DMS79 treated with DMSO at 0.1 percent for 48 hours (cell line): ENCODE measurements at places on chromosomes 12 and 14.
A peak's percentile ranks its signal among the peaks of the same experiment; 100 is the strongest.

- DNase-seq, result peak; percentile 48
Measured at GRCh38 chr12:62605981-62606380, 139.4 kb downstream of the MON2 start.

- DNase-seq, result no peak
Measured at GRCh38 chr12:11897923-11898322, 172.8 kb upstream of the BCL2L14 start.

GRCh38 chr12:6163416-6164060 lies 36.7 kb upstream of the CD9 start:
- DNase-seq, result no peak

- no peak for DNase-seq
Measured at GRCh38 chr12:115354007-115354890, 670.3 kb upstream of the TBX3 start.

DNA sequence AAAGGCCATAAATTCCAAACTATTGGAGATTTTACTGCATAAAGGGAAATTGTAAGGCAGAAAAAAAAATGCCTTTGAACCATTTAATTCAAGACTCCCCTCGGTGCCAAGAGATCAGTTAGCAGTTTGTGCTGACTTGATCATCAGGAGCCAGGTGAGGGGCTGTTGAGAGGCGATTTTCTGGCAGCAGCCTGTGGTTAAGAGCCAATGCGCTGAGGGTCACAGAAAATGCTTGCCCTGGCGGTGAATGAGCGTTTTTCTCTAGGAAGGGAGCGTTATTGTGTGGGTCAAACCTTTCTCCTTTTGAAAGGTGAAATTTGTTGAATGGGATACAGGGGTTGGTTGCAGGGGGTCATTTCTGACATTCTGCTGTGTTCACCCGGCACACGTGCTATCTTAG lies 4.7 kb downstream of the SRRM4 start:
- DNase-seq, result peak; percentile 46

GRCh38 chr14:58669556-58670200 lies 31.9 kb downstream of the DACT1 start:
- no peak for DNase-seq

- DNase-seq, result no peak
Measured at GRCh38 chr14:92965281-92965680, 42.3 kb downstream of the CHGA start.

DNA sequence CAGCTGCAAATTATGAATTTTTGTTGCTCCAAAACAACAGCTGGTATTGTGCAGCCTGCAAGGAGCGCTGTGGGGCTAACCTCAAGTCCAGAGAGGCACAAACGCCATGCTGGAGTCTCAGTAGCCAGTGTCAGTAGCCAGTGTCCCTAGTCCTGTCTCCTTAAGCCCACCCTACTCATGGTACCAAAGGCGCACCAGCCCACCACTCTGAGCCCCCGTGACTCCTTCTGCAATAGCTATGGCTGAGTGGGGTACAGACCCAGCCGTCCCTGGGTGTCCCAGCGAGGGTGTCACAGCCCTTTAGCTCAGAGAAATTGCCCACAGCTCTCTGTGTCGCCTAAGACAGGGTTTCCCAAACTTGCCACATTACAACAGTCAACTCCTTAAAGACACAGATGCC lies 65.2 kb downstream of the ARL6IP4 start:
- DNase-seq, result no peak

DNA sequence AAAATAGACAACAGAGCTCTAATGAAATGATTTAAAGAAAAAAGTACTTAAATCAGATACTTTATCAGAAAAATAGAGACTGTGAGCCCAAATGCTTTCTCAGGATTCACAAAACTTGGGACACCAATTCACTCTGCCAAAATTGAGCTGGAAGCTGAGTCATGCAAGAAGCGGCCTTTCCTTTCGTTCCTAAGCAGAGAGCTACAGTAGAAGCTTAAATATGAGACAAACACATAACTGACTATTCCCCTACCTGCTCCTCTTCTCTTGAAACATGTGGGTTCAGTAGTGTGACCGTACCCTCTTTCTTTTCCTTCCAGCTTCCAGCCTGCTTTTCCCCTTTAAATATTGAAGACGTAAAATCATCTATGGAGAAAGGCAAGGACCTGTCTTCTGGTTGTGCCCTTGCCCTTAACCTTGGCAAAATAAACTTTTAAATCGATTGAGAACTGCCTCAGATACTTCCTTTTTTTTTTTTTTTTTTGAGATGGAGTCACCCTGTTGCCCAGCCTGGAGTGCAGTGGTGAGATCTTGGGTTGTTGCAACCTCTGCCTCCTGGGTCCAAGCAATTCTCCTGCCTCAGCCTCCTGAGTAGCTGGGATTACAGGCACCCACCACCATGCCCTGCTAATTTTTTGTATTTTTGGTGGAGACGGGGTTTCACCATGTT lies 4.4 kb upstream of the SDS start:
- DNase-seq, result no peak

GRCh38 chr12:100324498-100324897 lies 32.4 kb upstream of the SLC17A8 start:
- DNase-seq, result no peak

DNA sequence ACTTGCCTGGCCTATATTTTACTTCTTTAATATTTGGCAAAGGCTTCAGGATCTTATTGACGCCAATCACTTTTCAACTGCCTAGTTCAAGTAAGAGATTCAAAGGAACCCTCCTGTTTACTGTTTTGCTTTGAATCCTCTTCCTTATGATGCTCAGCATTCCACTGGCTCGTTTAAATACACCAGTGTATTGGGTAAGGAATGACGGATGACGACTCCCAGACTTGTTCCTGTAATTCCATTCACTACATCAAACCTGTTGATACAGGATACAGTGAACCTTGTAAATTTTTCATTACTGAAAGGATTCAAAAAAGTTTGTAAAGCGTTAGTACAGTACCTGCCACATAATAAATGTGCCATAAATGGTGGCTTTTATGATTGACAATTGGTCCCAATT lies 1.7 kb upstream of the SYCP3 start:
- DNase-seq, result no peak

DNA sequence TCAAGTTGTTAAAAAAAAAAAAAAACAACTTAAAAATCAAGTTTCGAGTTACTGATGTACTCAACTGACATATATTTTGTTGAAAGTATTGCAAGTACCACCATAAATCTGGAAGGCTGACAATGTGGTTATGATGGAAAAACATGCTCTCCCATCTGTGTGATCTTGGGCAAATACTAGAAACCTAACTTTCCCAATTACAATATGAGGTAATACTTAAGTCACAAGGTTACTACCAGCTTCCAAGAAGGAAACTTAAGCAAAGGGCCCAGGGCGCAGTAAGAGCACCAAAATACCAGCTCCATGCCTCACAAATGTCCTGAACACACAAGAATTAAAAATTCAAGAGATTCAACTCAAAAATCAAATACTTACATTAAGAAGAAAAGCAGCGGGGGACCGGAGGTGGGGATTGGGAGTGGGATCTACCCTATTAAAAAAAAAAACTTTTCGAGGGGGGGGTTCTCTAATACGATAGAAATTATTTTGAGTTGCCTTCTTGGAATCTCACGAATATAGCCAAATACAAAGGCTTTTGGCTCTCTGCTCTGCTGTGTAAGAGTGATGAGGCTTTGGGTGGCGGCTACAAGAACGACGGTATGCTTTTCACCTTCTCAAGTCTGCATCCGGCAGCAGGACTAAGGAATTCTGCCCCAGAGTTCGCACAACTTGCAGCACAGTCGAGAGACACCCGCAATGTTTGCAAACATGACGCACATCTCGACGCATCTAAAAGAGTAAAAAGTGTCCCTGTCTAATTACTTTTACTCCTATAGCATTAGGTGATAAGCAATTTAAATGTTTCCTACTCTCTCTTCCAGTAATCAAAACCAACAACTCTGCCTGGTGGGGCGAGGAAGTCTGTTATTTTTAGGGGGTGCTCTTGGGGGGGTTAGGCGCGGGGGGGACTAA lies 1.1 kb downstream of the SAV1 start:
- peak; percentile 40 for DNase-seq

DNA sequence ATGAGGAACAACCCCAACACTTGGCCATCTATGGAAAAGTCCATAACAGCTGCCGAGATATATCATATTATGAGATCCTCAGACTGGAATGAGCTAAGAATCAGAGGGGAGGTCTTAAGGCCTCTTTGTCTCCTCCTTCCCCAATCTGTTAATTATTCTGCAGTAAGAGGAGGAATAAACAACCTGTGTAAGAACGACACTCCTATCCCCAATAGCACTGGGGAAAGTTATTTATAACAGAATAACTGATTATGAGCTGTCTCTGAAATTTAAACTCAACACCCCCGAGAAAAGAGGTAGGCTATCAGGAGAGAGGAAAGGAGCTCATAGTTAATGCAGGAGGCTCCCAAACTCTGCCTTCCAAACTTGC lies 68.0 kb downstream of the NIN start:
- no peak for DNase-seq

DNA sequence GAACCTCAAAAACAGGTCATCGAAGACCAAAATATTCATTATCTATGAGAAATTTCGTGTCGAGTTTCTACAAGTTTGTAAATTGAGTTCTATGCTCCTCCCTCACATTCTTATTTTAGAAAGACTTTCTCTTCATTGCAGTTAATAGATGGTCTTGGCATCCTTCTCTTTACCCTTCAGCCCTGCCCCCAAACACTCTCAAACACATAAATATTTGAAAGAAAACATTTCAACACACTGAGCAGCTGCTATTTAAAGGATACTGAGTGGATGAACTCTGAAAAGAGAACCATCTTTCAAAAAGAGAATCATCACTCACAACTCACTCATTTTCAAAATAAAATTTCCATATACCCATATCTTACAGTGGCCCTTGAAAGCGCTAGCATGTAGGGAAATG lies 67.1 kb downstream of the NUAK1 start:
- no peak for DNase-seq

DNA sequence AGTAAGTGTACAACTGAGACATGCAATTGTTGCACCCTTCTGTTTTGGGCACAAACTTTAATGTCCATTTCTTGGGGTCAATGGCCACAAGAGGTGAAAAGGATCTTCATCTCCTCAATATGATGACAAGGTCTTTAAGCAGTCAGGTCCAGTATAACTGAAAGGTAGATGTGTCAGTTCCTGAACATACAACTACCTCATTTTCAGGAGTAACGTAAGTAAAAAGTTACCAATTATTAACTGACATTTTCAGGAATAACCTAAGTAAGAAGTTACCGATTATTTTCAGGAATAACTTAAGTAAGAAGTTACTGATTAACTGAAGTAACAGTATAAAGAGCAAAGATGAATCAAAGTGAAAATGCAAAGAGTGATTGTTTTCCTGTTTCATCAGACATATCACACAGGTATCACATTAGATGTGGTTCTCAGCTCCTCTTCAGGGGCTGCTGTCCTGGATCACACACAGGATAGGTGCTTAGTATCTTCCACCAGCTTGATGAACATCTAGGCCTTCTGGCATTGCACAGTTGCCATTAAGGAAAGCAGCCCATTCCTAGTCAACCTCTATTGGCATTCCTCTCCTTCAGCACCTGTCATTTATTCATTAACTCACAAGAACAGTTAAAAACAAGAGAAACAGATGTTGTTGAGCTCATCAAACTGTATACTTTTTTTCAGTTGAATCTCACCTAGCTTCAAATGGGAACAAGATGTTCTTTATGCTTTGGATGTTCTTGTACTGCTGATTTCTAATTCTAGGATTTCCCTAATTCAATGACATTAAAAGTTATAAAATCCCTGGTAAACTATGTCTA lies 200.0 kb downstream of the FOXG1 start:
- DNase-seq, result no peak

GRCh38 chr14:57174466-57174865 lies 94.2 kb downstream of the EXOC5 start:
- DNase-seq, result no peak

GRCh38 chr12:90112666-90113065 lies 404.0 kb upstream of the ATP2B1 start:
- no peak for DNase-seq

DNA sequence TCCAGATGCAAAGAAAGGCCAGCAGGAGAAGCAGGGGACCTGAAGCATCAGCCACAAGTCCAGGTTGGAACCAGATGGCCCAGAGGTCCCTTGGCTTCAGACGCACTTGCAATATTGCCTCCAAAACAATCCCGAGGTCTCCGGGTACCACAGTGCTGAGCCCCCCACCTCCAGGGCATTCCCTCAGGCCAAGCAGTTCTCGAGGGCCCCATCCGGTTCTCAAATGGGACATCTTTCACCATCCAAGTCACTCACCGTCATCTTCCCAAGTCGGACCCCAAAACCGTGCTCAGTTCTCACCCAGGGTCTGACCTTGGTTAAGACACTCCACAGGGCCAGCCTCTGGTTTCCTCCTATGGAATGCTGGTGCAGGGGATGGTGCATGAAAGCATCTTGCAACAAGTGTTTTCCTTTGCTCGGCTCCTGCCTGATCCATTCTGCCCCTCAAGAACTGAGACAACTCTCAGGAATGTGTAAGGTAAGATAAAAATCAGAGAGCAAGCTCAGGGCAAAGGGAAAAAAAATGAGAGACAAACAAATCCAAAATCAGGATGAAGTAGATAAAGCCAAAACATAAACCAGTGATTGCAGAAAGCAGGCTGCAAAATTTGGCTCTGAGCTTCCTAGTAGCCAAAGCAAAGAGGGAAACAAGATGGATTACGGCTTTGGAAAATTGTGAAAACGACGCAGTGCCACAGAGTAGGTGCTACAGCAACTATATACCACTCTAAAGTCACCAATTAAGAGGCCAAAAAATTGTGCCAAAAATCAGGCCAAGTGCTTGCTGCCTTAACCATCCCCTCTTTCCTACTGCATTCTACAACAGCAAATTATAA lies 8.0 kb downstream of the NCOR2 start:
- no peak for DNase-seq

- peak; percentile 24 for DNase-seq
Measured at GRCh38 chr14:103775506-103775905, 59.9 kb downstream of the ZFYVE21 start.

- peak; percentile 84 for DNase-seq
Measured at GRCh38 chr14:96077983-96078624, 38.9 kb downstream of the C14orf132 start.

DNA sequence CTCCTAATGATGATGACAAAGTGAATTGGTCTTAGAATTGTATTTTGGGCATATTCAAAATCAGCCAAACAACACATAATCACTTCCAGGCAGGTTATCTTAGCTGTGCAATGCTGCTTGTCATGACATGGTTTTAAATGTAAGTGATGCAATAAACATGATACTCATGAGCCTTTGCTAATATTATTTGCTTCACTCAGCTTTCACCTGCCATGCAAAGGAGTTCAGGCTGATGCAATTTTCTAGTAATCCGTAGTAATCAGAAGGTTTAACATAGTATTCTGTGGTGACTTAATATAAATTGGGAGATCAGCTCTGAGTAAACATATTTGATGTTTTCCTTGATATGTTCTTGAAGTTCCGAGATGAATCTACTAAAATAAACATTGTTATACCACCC lies 29.1 kb downstream of the TMEM260 start:
- DNase-seq, result no peak

GRCh38 chr14:34792598-34792997 lies 78.2 kb upstream of the CFL2 start:
- no peak for DNase-seq
